NCI-H146 (cell line): ENCODE measurements at places on chromosomes 13 and 19.
A peak's percentile ranks its signal among the peaks of the same experiment; 100 is the strongest.

DNA sequence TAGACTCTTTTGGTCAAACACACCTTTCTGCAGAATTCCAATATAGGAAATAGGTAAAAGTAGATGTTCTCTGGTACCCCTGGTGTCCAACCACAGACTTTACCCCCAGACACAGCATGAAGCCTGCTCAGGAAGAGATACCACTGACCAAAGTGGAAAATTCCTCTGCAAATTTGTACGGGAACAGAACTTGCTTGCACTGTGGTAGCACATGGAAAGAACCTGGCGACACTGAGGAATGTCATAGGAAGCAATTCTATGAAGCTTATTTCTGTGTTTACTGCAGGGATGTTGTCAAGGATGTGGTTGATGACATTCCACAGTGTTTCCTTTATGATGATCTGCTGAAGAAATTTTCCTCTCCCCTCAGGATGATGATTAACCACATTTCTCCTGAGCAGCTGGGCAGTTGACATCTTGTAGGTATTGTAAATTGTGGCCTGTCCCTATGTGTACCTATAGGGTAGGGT, 48.9 kb upstream of the TNFSF11 start:
- DNase-seq, result no peak

GRCh38 chr19:15293781-15294491, 38.4 kb downstream of the BRD4 start:
- DNase-seq, result no peak

DNA sequence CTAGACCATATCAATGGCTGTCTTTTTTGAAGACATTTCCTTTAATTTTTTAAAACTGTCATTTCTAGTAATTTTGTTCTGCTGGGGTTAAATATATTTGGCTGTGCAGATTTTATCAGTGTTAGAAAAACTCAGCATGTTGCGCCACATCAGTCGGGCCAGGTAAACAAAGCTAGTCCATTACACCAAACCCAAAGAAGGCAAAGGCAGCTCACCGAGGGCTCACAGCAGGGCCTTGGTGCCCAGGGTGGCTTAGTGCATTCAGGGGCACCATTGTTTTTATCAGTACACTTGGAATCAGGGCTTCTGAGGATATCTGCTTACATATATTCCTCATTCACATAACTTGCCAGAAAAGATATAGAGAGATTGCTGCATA, 22.2 kb downstream of the SPATA13 start:
- no peak for DNase-seq

DNA sequence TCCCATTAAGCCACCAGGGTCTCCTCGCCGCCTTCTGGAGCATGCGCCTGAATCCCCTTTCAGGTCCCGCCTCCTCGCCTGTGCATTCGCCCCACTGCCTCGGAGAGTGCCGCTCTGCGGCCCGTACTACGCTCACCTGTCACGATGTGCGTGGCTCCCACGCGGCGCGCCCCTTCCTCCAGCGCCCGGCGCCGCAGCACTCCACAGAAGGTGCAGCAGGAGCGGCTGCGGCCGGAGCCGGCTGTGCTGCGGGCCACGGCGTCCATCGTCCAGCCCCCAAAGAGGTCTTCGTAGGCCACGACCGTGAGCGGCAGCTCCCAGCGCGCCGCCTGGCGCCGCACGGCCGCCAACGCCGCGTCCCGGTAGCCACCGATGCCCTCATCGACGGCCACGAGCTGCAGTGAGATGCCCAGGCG, 4.3 kb downstream of the CTU1 start:
- no peak for DNase-seq

DNA sequence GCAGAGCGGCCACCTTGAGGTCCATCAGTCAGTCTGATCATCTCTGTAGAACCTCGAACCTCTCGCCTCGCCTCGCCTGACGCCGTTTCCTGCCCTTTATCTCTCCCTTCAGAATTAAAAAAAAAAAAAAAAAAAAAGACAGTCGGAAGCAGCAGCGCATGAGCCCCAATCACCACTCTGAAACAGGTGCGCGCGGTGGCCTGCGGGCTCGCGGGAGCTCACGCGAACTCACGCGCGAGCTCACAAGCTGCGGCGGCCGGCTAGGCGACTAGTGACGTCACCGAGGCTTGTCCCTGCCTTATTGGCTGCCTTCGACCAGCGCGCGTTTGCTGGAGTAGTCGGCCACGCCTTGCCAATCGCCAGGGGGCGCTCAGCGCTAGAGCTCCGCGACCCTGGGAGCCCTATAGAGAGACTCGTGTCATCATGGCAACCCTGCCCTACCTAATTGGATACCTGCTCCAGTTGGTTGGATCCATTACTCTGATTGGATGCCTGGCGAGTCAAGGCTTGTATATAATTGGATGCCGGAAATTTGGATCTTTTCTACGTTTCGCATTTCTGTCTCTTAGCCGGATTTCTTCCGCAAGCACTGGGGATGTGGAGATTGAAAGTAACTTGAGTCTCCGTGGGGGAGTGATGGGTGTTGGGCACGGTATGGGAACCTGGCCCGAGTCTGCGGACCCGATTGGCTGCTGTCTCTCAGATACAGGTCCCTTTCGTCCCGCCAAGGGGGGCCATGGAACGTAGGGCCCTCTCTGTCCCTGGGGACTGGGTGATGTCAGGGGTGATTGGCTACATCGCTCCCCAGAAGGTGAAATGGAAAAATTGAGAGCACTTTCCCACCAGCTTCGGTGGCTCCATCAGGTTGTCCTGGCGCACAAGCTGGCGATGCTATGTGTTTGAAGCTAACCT, 31.6 kb downstream of the SYT3 start:
- no peak for DNase-seq

DNA sequence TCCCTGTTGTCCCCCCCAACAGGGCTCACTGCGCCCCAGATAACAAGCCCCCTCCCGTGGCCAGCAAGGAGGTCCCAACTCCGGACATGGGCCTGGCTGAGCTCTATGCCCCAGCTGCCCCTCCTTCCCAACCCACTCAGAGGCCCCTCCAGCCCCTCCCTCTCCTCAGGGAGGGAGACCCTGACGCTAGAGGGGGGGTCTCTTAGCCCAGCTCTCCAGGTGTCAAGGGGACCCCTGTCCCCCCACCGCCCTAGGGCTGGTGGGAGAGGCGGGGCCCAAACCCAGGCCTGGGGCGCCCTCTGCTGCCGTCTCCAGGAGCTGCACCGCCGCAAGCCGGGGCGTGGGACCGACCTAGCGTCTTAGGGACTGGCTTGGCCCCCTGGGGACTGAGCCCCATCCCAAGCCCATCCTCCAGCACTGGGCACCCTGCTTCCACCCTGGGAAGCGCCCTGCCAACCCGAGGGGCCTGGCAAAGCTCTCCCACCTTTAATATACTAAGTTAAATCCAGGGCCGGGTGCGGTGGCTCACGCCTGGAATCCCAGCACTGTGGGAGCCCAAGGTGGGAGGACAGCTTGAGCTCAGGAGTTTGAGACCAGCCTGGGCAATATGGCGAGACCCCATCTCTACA, 1.4 kb downstream of the GRIN3B start:
- DNase-seq, result peak; percentile 15

- no peak for DNase-seq
These were observed 10.6 kb downstream of the REXO1 start for GRCh38 chr19:1837625-1838105.

DNA sequence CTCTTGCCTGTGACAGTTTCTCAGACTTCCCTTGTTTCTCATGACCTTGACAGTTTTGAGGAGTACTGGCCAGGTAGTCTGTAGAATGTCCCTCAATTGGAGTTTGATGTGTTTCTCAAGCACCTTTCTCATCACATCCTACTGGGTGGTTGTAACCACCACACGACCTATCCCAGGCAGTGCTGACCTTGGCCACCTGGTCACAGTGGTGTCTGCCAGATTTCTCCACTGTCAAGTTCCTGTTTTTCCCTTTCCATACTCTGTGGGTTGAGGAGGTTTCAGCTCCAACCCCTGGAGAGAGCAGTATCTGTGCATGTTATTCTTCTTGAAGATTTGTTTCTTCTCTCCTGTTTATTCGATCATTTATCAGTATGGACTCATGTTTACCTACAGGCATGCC, 8.4 kb upstream of the UPF3A start:
- DNase-seq, result no peak

GRCh38 chr13:48072304-48072703, 22.6 kb downstream of the MED4 start:
- no peak for DNase-seq

GRCh38 chr19:48659768-48660167, 13.0 kb downstream of the NTN5 start:
- no peak for DNase-seq

- DNase-seq, result peak; percentile 40
These were observed 26.4 kb downstream of the C13orf46 start for GRCh38 chr13:113947311-113948033.

GRCh38 chr13:64718116-64718515, 2512.0 kb downstream of the PCDH9 start:
- DNase-seq, result no peak

DNA sequence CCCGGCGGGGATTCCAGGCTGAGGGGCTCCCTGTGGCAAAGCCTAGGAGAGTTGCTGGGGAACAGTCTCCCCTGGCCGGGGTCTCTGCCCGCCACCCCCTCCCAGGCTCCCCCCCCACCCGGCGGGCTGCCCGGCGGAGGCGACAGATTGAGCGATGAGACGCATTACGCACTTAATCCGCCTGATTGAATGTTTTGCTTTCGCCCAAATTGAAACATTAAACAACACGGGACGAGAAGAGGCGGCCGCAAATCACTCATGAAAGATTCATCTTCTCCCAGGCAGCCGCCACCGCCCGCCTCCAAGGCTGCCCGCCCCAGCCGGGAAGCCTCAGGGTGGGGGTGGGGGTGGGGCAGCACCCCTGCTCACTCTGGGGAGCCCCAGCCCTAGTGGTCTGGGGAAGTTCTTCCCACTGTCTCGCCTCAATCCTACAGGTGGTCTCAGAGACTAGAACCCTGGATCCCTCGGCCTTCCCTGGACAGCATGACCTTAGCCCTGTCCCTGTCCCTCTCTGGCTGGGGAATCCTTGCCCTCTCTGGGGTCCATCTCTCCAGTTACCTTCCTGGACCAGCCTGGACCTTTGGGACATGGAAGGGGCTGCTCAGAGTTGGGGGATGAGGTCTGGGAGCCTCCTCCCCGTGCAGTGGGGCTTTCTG, 7.6 kb upstream of the ERFL start:
- DNase-seq, result no peak

GRCh38 chr19:12093777-12094176, 29.2 kb downstream of the ZNF844 start:
- DNase-seq, result no peak

- no peak for DNase-seq
These were observed 1556.6 kb upstream of the PRR20A start for GRCh38 chr13:55583953-55584593.

DNA sequence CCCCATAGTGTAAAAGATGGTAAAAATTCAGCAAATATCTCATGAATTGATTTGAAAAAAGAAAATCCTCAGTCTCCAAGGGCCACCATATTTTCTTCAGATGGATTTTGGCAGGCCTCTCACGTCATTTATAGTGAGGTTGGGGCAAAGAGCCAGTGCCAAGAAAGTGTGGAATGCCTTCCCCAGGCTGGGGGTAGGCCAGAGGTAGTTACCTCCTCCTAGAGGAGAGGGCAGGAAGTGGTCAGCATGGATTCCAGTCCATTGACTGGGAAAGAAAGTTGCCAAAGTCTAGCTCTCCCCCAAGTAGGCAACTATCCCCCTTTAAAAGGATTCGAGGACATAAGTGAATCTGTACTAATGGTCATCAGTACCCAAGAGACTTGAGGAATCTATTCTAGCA, 68.4 kb upstream of the KCTD4 start:
- no peak for DNase-seq

DNA sequence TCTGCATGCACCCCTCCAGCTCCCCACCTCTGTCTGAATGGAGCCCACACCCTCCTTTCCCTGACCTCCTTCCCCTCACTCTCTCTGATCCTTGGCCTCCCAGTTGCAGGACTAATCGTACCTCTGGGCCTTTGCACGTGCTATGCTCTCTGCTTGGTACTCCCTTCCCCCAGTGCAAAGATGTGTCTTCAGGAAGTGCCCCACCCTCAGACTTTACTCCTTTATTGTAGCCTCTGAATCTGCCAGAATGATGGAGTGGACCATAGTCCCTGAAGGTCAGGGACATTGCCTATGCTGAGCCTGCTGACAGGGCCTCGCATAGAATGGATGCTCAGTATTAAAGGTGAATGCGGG, 1.3 kb upstream of the JUND start:
- DNase-seq, result peak; percentile 31

DNA sequence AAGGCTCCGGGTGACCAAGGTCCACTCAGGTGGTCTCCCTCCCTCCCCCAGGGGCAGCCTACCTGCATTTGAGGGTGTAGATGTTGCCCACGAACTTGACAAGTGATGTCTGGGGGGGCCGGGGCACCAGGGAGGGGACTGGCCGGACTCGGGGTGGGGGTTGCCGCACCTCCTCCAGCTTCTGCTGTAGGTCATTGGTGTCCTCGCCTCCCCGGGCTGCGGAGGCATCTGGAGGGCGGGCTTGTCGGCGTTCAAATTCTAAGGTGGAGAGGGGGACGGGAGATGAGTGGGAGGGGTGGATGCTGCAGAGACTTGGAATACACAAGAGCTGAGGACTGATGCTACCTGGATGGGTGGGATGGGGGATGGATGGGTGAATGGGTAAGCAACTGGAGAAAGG, 5.3 kb upstream of the AKAP8L start:
- DNase-seq, result no peak

DNA sequence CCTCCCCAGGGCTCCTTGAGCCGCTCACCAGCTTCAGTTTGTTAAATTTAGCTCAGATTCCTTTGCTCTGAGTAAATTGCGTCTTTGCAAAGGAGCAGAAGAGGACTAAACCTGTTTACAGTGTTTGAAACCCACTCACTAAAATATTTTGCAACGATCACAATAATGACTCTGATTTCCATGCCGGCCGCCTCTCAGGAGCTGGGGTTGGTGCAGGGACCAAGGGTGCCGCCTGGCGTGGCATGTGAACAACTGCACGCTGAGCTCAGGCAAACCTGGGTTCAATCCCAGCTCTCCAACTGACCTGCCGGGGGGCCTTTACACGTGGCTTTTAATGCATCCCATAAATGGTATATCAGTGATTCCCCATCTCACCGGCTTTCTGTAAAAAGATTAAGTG, 68.7 kb upstream of the CACNA1A start:
- DNase-seq, result no peak

GRCh38 chr13:111638233-111638632, 317.8 kb downstream of the TEX29 start:
- DNase-seq, result no peak

- DNase-seq, result no peak
These were observed 65.0 kb downstream of the RASA3 start for GRCh38 chr13:114067381-114067885.

GRCh38 chr13:113880651-113881611, 17.1 kb upstream of the GAS6 start:
- no peak for DNase-seq

- DNase-seq, result peak; percentile 29
These were observed 839 bp downstream of the MPHOSPH8 start for GRCh38 chr13:19634256-19634740.
